ENCODE measurements at places on chromosomes 3 and 15. TPM values are rescaled to one million over a fixed set of nuclear protein-coding genes. Genes with fewer than 3 reads are reported as not detected.

TF gene
- total RNA-seq = 4.5 TPM

ISG20 gene
- 6.2 TPM for total RNA-seq

TMEM212 gene
- not detected for total RNA-seq

MYLK gene
- 224 TPM for total RNA-seq

ZPLD1 gene
- 0.12 TPM for total RNA-seq

PHLDB2 gene
- total RNA-seq = 99.8 TPM

ACKR2 gene
- 6.4 TPM for total RNA-seq

ILDR1 gene
- 6.4 TPM for total RNA-seq

PLSCR2 gene
- total RNA-seq = 0.47 TPM

VWA5B2 gene
- total RNA-seq = 0.99 TPM

PPP1R14D gene
- total RNA-seq = not detected

FANCD2OS gene
- not detected for total RNA-seq

NPAP1 gene
- 0.82 TPM for total RNA-seq

PYGO1 gene
- 13.1 TPM for total RNA-seq

SERPINI1 gene
- total RNA-seq = 18.3 TPM

CNTN6 gene
- total RNA-seq = 4.6 TPM

GASK1A gene
- 11.2 TPM for total RNA-seq

GABRB3 gene
- 8.3 TPM for total RNA-seq

APOD gene
- 9.4 TPM for total RNA-seq

C2CD4A gene
- 0.35 TPM for total RNA-seq

ALPK3 gene
- 20.2 TPM for total RNA-seq

CX3CR1 gene
- 5.3 TPM for total RNA-seq

CMTM8 gene
- 7.5 TPM for total RNA-seq

SLCO3A1 gene
- total RNA-seq = 8.0 TPM

CLDN16 gene
- total RNA-seq = 73.5 TPM

XIRP1 gene
- 10.2 TPM for total RNA-seq

FBLN2 gene
- total RNA-seq = 34.4 TPM

SHF gene
- total RNA-seq = 9.1 TPM

ANKRD34C gene
- 0.12 TPM for total RNA-seq

KNG1 gene
- total RNA-seq = 116 TPM

PKM gene
- total RNA-seq = 782 TPM

GPR149 gene
- not detected for total RNA-seq

SNTN gene
- 0.12 TPM for total RNA-seq

MAGI1 gene
- 54.2 TPM for total RNA-seq

HHATL gene
- total RNA-seq = 9.0 TPM

ADGRG7 gene
- not detected for total RNA-seq

AADACL2 gene
- not detected for total RNA-seq

LRRIQ4 gene
- 0.35 TPM for total RNA-seq

KLHDC8B gene
- 39.2 TPM for total RNA-seq

ARNT2 gene
- 42.5 TPM for total RNA-seq

BMF gene
- total RNA-seq = 38.5 TPM

TUSC7 gene
- total RNA-seq = not detected

SLC28A1 gene
- total RNA-seq = 6.6 TPM

DNAJC13 gene
- 52.0 TPM for total RNA-seq

DGKG gene
- 2.3 TPM for total RNA-seq

ABHD10 gene
- total RNA-seq = 51.6 TPM

SEMA6D gene
- 40.2 TPM for total RNA-seq

TGM4 gene
- total RNA-seq = not detected

LINGO1 gene
- total RNA-seq = 8.5 TPM

HOMER2 gene
- total RNA-seq = 27.0 TPM

HAPLN3 gene
- total RNA-seq = 6.3 TPM

ACAN gene
- 4.0 TPM for total RNA-seq

KLHL40 gene
- total RNA-seq = 38.8 TPM
